Stimulated activated CD4-positive, alpha-beta T cell treated with anti-CD3 and anti-CD28 coated beads, Interleukin-12 subunit alpha, Interleukin-12 subunit beta, amount 100 ng/mL, for 4 hours (primary cell): ENCODE measurements at places on chromosomes 5 and 9.

DNA sequence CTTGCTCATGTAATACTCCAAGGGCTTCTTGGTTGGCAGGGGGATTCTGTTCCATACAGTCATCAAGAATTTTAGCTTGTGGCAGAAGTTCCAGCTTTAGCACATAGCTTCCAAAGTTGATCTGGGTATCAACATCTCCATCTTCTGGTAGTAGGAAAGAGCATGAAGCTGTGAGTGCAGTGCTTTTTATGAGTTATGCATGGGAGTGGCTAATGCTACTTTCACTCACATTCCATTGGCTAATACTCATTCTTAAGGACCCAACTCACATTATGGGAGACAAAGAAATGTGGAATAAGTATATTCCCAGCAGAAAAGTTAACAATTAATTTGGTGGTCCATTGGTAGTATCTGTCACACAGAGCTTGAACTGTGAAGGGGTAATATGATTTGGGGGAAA is 194.2 kb upstream of the CHD1 start:
- no peak for DNase-seq

DNA sequence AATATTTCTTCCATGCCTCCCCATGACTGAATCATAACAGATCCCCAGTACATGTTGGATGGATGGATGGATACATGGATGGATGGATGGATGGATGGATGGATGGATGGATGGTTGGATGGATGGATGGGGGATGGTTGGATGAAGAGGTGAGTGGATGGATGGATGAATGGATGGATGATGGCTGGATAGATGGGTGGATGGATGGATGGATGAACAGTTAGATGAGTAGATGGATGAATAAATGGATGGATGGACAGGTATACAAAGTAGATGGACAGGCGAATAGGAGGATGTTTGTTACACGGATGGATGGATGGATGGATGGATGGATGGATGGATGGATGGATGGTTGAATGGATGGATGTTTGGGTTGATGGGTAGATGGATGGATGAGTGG is 120.0 kb upstream of the HAND1 start:
- DNase-seq = no peak

DNA sequence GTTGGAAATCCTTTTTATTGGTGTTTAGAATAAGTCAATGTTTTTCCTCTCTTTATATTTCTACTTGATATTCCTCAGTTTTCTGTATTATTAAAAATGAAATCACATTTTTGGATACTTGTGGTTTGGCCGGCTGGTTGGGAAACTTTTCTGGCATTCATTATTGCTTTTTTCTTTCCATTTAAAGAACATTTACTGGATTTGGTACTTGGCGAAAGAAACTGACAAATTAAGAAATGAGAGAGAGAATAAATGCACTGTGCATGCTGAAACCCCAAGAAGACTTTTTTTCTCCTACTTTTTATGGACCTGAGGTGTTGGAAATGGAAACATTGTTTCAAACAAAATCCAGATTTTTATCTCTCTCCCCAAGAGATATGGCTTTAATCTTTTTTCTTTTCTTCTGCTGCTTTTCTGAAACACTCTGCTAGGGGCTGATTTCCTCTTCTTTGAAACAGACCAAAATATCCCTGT is 128.4 kb downstream of the SNX18 start:
- no peak for DNase-seq

- no peak for DNase-seq
Observed at GRCh38 chr9:120014796-120015195, 565.2 kb downstream of the CDK5RAP2 start.

GRCh38 chr9:135070198-135070951 is 17.1 kb upstream of the OLFM1 start:
- DNase-seq = no peak

DNA sequence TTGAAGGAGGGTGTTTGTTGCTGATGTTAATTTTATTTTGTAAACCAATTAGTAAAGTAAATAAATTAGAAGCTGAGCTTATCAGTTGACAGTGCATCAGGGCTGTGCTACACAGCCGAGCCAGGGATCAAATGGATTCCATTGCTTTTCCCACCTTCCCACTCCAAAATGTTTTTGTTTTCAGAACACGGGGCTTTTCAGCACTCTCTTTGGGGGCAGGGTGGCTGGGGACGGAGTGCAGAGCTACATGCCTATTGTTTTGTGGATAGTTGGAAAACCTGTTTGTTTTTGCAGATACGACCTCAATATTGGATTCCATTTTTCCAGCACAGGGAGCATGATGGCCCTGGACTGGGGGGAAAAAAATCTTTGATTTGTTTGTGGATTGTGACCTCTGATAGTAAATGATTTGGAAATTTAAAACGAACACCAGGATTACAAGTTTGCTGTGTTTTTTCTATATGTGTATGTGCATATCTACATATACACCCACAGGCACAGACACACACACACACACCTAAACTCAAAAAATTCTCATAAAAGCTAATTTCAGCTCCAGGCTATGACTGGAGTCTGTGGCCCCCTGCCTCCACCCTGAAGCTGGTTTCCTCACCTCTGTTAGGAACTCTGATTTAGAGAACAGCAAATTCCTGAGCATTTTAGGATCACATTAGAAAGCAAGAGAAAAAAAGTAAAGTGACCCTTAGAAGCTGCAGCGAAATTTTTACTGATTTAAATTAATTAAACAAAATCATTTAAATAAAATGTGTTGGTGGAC is 371.7 kb upstream of the IRX2 start:
- no peak for DNase-seq

DNA sequence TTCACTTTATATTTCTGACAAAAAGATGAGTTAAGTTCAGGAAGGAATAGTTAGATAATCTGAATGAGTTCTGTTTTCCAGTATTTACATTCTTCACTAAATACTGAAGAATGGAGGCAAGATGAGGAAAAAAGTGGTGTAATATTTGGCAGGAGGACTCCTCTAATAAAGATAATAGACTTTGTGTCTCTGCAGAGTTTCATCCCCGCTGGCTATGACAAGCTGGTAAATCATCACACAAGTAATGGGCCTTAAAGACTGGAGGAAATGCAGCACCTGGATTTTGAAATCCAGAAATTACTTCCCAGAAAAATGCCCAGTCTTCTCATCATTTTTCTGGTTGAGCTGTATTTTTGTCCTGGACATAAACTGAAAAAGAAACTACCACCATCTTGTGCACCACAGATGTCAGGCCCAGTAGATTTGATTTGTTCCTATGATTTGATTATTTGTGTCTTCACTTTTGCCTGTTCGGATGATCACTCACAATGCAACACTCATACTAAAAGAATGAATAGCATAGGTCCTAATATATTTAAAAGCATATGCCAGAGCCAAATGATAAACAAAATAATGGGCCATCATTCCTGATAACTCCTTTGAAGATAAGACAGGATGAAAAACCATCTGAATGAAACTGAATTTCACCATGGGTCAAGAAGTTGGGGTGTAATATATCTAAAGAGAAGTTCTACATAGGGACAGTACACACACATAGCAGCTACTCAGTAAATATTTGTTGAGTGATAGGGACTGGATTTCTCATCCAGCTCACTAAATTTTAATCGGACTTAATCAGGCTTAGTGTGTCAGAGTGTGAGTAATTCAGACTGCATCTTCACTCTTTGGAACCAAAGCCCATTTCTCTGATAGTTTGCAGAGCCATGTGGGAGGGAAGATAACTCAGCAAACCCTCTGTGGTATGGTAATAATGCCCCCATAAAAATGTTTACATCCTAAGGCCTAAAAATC is 200.5 kb downstream of the HINT1 start:
- DNase-seq = no peak

DNA sequence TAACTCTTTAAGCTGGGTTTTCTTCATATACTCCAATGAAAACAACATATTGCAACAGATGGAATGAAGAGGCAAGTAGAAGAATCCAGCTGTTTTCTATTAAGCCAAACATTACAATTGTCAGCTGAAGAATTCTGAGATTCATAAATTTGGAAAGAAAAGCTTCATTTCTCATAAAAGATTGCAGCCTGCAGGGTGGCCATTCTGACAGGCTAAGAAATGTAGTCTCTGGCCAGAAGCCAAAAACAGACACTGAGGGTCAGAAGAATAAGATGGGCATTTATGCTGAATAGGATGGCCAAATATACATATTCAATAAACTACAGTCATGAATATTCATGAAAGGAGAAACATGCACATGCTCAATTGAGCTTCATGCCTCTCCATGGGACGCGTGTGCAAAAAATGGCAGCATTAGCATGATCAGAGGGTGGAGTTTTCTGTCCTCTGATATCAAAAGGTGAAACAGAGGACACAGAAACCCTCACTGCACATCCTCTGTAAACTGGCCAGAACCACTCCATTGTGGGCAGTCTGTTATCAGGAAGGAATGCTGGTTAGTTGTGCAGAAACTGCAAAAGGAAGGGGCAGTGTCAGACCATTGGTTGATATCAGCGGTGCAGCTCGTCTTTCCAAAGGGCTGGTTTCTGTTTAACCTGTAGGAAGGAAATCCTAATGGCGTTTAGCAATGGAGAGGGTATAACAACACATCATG is 50.2 kb downstream of the FXN start:
- no peak for DNase-seq

DNA sequence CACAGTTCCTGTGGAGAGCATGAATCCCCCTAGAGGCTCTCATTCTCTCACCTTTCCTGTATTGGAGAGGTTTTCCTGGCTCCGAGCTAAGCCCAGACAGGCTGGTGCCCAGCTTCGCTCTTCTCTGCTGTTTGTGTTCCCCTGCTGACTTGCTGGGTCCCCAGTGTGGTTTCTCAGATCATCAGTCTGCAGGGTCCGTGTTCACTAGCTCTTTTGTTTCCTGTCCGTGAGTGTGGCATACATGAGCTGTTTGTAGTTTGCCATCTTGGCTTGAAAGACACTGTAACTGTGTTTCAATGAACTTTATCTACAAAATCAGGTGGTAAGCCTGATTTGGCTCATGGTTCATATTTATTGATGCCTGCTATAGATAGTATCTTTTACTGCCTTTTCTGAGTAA is 23.8 kb downstream of the LOX start:
- DNase-seq = no peak

DNA sequence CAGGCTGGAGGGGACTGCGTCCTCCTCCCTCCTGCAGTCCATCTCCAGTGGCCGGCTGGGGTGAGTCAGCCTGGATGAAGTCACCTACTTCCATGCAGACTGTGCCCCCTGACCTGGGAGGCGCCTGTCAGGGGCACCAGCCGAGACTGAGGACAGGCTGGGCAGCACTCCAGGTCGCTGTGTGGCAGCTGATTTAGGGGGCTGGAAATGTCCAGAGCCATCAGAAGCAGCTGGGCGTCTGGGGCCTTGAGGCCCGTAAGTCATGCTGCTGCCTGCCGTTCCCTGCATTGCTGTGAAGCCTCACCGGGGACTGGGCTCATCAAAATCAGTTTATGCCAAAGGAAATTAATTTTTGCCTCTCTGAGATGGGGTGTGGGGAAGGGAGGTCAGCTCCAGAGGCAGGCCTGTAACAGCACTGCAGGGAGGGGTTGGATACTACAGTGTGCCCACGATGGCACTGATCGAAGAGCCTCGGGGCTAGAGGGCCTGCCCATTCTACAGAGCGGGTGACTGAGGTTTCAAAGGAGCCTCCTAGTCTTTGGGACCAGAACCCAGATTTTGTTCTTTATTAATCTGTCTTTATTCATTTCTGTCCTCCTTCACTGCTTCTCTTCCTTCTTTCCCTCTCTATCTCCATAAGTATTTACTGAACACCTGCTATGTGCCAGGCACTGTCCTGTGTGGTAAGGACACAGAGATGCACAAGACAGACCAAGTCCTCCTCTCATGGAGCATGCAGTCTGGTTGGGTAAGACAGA is 70.4 kb upstream of the PSD2 start:
- no peak for DNase-seq

GRCh38 chr9:137465720-137466388 is 6.7 kb upstream of the NSMF start:
- no peak for DNase-seq

DNA sequence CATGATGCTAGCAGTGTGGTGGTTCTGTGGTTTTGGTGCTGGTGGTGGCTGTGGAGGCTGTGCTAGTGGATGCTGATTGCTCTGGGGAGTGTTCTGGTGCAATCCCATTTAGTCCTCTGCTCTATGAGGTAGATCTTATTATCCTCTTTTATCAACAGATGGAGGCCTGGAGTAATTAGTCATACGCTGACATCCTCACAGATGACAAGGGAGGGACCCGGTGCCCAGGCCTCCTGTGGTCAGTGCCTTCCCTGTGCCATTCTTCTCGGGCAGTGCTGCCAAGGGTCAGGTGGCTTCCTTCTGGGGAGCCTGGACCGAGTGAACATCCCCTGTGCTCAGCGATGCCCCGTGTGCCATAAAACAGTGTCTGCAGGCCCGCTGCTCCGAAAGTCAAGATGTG is 74.5 kb downstream of the COL5A1 start:
- DNase-seq = no peak

- DNase-seq = no peak
Observed at GRCh38 chr9:100595391-100596199, 17.7 kb downstream of the CAVIN4 start.

- no peak for DNase-seq
Observed at GRCh38 chr5:67375606-67376005, 179.0 kb upstream of the CD180 start.

DNA sequence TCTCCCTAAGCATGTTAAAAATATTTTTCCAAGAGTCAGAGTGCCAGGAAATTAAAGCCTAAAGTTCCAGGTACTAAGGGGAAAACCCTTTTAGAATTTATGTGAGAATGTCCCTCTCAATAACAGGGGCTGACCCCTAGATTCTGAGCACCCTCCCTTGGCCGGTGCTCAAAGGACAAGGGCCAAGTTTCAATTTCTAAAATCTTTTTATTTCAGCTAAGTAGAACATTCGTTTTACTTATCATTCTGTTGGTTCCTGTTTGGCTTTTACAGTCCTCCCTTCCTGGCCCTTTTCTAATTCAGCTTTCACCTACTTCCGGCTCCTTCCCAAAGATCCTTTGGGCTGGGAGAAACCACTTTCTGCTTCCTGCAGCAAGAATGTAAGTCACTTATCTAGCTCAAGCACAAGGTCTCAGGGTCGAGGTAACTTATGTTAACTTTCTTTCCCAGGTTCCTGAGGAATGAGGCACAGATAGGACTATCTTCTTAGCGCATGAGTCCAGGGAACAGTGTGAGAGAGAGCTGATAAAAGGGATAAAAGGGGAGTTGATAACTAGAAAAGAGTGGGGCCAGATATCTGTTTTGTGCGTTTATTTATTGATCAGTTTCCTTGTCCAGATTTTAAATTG is 34.6 kb upstream of the F2RL2 start:
- no peak for DNase-seq

- DNase-seq = no peak
Observed at GRCh38 chr5:84303315-84303714, 81.4 kb downstream of the EDIL3 start.

DNA sequence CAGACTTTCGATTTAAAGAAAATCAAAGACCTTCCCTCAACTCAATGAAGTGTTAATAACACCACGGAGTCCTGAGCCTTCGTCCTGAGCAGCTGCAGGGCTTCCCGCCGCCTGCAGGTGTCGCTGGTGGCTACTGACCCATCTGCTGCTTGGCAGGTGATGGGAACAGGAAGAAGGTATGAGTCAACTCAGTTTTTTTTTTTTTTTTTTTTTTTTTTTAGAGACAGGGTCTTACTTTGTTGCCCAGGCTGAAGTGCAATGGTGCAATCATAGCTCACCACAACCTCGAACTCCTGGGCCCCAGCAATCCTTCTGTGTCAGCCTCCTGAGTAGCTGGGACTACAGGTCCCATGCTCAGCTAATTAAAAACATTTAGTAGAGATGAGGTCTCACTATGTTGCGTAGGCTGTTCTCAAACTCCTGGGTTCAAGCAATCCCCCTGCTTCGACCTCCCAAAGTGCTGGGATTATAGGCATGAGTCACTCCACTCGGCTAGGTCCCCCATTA is 185.7 kb upstream of the IL12B start:
- DNase-seq = peak; percentile 78

- no peak for DNase-seq
Observed at GRCh38 chr5:159217236-159217635, 7.9 kb upstream of the RNF145 start.

GRCh38 chr9:134756098-134756497 is 114.5 kb downstream of the COL5A1 start:
- no peak for DNase-seq
